CD4-positive, alpha-beta T cell treated with Interleukin-10 for 1 hour (primary cell): ENCODE measurements at places on chromosomes 12 and 14.

GRCh38 chr12:24361877-24362580, 412.6 kb upstream of the SOX5 start:
- no peak for DNase-seq

DNA sequence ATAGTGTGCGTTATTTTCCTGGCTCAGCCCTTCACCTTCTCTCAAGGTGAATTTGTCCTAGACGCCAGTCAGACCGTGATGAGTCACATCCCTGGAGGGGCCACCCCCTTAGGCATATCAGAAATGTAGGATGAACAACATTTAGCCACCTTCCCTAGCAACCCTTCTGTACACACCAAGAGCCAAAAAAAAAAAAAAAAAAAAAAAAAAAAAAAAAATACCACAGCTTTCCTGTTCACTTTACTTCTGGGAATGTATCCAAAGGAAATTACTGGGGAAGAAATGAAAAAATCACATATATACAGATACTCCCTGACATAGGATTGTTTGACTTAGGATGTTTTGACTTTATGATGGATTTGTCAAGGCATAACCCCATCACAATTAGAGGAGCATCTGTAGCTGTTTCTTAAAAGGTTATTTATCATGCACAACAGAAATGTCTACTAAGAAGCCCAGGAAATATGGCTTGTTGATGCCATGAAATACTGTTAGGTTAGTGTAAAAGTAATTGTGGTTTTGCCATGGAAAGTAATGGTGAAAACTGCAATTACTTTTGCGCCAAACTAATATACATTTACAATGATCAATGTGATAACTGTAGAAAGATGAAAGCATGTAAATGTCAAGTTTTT, 68.2 kb upstream of the BDKRB2 start:
- no peak for DNase-seq

DNA sequence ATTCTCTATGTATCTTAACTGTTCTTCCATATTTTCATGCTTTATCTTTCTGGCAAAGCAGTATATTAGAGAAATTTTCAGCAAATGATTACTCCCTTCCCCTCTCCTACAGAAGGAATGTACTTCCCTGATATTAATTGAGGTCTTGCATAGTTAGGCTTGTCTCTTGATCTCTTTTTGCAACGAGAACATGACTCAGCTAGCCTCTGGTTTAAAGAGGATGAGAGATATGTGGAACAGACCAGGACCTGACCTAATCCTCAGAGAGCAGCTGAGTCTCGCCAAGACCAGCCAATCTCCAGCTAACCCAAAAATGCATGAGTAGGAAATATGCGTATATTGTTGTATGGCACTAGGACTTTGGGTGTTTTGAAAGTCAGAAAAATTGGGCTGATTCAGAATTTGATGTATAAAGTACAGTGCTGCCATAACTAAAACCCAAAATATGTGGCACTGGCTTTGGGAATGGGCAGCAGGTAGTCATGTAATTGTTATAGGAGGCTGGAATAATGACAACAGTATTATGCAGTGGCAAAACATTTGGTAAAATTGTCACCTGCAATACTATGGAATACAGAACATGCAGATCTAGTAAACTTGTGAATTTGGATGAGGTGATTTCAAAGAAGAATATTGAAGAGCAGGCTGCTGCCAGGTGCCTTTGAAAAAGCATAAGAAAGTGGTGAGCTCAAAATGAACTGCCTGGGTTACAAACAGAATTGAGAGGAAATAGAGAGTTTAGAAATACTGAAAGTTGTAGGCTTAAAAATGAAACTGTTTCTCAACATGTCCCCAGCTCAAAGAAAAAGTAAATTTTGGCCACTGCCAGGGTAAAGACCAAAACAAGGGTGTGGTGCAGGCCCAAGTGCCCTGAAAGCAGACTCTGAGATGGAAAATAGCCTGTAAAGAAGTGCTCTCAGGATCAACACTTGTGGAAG, 9.3 kb upstream of the USP15 start:
- no peak for DNase-seq

GRCh38 chr14:99427632-99428300, 52.9 kb downstream of the SETD3 start:
- DNase-seq, result no peak

- DNase-seq, result no peak
These were observed 199.4 kb downstream of the SUDS3 start for GRCh38 chr12:118575730-118576129.

DNA sequence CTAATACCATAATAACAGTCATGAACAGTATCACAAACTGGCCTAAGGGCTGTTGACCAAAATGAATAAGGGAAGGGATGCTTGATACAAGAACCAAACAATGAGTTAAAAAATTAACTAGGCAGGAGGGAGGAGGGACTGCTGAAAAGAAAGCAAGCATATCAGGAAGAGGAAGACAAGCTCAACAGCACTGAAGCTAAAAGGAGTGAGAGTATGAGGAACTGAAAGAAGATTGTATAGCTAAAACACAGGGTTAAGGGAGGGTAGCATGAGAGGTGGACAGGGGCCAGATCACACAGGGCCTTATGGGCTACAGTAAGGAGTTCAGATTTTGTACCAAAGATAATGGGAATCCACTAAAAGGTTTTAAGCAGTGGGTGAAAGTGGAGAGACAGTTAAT, 34.1 kb downstream of the ITGA7 start:
- no peak for DNase-seq

DNA sequence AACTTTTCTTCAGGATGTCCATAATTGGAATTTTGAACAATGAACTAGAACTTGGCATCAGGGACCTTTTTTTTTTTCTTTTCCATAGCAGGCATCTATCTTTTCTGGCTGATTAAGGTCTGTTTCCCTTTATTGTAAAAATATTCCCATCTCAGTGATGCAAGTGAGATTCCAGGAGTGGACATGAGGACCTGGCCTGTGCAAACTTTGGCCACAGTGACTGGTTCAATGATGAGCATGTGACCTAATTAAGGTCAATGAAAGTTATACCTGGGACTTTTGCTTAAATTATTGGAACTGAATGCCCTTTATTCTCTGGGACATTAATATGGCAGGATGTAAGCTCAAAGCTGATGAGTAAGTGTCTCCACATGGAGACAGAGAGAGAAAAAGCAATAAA, 83.8 kb downstream of the DIO2 start:
- DNase-seq, result no peak

GRCh38 chr12:16130343-16130742, 147.1 kb downstream of the SLC15A5 start:
- no peak for DNase-seq

- DNase-seq, result no peak
These were observed 3.0 kb downstream of the ZBTB1 start for GRCh38 chr14:64507376-64508156.

GRCh38 chr14:93977171-93977570, 801 bp upstream of the ASB2 start:
- DNase-seq, result no peak

- peak; percentile 82 for DNase-seq
These were observed at the start of gene GALNT4 for GRCh38 chr12:89524541-89525304. Gene GALNT4, minus strand, starts transcription at chr12:89524796. Its CDS starts 247 bp downstream, at chr12:89524549.

GRCh38 chr12:48053883-48054282, 49.6 kb upstream of the COL2A1 start:
- no peak for DNase-seq

DNA sequence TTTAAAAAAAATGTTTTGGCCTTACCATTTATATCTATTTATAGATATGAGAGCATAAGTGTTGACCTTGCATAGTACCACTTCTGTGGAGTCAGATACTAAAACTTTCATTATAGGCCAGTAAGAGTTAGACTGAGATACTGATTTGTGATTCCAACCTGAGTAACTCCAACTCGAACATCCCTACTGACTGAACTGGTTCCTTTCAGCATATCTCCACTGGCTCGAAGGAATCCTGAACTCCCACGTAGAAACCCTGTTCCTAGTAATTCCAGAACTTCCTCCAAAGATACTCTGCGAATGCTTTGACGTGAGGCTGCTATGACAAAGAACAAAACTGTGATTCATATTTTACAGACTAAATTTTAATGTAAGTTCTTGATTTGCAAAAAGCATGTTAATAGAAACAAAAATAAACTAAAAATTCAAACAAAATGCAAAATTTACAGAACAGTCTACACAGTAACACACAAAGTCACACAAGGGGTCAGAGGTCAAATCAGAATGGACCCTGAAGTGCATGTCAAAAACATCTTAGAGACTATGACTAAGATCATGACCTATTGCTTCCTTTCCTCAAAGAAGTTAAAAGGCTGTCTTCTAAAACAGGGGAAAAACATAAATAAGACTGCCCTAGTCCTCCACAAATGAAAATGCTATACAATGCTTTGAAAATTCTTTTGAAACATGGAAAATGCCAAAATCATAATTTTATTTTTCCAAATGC, 31.5 kb downstream of the HEATR5A start:
- DNase-seq, result no peak

- no peak for DNase-seq
These were observed 378.8 kb downstream of the ALG10 start for GRCh38 chr12:34400986-34401658.

- DNase-seq, result no peak
These were observed 202.2 kb downstream of the TSPAN9 start for GRCh38 chr12:3279415-3279780.

DNA sequence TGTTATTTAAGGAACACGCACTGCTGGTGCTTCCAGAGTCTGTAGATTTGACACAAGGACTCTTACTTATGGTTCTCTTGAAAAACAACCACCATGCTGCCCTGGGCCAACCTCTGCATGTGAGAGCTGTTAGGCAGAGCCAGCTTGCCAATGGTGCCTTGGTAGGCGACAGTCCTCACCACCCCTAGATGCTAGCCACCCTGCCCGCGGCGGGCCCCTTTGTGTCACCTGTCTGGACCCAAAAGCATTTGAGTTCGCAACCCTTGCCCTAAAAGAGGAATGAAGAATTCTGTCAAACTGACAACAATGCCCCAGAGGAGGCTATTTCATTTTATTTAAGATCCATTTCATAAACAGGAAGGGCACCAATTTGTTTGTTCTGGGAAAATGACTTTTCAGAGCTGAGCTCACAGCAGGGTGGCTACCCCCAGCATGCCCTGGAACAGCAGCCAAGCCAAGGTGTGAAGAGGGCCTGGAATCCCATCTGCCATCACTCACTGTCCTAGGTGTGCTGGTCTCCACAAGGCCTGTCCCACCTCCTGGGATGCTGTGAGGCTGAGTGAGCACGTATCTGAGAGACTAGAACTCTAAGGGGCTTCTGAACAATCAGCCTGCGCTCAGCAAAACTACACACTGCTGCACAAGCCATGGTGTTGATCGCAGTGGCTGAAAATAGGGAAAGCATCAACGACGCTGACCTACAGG, 63.8 kb upstream of the FZD10 start:
- no peak for DNase-seq

GRCh38 chr14:77316872-77317301, 3.8 kb downstream of the POMT2 start:
- no peak for DNase-seq
